NCI-H2081 (cell line): ENCODE measurements at places on chromosomes 1 and 21.

DNA sequence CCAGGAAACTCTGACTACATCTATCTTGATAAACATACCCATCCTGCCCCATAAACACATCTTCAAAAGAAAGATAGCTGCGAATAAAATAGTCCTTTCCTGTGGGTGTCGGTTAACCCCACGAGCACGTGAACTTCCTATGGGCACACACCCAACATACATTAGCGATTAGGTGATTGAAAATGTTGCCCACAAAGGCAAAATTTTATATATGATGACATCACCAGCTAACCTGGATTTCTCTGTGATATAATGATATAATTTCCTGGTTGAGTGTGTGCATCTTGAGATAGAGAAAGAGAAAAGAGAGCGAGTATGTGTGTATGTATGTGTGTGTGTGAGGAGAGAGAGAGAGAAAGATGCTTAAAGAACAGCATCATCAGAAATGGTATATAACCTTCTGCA, 296.1 kb downstream of the PTPRC start:
- DNase-seq, result peak; percentile 82

DNA sequence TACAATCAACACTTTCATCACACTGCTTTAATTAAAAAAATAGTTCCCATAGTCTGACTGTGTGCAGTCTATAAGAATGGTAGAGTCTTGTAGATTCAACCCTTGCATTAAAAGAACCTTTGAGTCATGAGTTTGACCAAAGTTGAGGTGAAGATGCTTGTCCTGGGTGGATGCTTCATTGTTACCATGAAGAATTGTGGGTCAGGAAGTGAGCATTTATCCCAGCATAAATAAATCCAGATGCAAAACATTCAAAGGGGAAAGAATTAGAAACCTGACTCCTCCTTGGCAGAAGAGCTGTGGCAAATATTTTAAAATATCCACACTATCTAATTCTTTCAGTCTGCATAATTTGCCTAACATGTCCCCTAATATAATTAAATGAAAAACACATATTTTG, 72.9 kb upstream of the SPAG17 start:
- no peak for DNase-seq

GRCh38 chr1:246295340-246295739, 211.7 kb downstream of the SMYD3 start:
- no peak for DNase-seq

DNA sequence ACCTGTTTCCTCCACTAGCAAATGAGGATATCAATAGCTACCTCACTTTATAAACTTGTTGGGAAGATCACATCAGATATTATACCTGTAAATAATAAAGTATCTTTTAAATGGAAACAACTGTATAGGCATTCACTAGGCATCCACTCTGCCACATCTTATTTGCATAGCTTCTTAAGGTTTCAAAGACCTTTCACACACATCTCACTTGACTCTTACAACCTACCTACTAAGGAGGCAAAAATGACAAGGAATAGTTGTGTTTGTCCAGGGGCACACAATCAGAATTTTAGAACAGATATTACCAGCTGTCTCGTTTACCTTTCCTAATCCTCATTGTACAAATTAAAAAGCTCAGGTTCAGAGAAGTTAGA, 51.5 kb downstream of the VANGL2 start:
- no peak for DNase-seq

- no peak for DNase-seq
These were observed 37.6 kb downstream of the ZYG11A start for GRCh38 chr1:52880206-52880605.

DNA sequence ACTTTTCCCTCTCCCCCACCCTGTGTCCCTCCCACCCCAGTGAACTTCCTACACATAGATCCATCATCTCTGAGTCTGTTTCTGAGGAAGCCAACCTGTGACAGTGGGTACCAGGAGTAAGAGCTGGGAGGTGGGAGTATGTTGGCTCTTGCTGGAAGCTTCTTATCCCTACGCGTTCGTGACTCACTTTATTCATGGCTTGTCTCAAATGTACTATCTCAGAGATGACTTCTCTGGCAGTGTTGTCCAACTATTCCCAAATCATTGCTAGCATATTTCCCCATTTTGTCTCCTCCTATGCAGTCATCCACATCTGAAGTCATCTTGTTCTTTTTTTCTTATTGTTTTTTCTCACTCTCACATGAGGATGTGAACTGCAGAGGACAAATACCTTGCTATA, 88.0 kb downstream of the HIVEP3 start:
- DNase-seq, result no peak

DNA sequence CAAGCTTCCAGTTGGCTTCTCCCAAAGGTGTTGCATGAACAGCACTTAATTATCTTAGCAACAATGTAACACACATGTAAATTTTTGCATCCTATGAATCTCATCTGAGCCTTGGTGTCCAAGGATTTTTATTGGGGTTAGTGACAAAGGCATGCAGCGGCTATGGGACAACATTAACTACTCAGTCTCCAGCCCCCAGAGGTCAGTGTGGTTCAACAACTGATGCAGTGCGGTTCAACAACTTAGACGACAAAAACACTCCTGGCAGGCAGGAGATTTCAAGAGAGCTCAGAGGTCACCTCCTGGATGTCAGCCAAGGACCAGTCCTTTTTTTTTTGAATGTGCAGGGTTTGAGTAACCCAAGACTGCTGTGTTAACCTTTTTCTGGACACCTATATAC, 77.5 kb upstream of the HMCN1 start:
- DNase-seq, result no peak
